ENCODE measurements at places on chromosomes 6 and 20.

DNA sequence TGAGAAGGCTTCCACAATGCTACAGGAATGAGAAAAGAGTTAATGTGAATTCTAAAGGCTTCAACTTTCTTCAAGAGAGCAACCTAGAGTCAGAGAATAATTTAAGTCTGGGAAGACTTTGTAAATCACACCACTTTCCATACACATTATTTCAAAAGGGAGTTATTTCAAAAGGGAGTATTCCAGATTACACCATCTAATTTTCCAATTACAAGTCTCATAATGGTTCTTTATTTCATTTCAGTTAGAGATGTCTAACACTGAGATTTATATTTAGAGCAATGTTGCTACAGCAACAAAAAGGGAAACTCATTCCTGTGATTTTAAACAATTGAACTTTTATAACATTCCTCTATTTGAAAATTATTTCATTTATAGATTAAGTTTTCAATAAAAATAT is 98.8 kb upstream of the DST start:
- peaks cover 28% of the 10 kb centered on the region for H3K4me1 ChIP-seq
- peak overlapping the region; percentile 35 for H3K4me3 ChIP-seq
- DNase-seq = no peak
- no peaks in the 10 kb centered on the region for H3K36me3 ChIP-seq

DNA sequence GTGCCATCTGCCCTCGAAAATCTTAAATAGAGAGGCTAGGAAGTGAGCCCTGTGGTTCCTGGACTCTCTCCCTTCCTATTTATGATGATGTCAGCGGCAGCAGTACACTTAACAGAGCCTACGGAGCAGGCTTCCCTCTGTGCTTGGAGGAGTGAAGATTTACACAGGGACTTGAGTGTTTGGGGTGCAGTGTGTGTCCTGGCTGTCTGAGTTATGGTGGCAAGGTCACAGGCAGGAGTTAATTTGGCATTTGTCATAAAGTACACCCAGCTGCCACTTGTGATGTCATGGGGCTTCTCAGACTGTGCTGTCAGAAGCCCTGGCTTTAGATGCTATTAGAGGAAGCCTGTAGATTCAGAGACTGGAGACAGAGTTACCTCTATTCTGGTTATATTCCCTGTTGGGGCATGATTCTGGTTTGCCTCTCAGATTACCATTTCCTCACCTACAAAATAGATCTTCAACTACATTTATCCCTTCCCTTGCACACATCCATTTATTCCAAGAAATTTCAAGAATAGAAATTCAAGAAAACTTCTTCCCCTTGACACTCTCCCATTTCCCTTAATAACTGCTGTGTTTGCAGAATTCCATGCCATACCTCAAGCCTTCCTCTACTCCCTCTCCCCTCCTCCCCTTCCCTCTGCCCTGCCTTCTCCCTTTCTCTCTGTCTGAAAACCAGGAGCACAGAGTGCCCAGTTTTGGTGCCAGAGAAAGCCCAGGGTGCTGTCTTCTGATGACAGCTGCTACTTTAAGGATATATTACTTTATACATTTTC is 72.1 kb downstream of the SLC24A3 start:
- H3K36me3 ChIP-seq = no peaks in the 10 kb centered on the region
- DNase-seq = no peak
- H3K27ac ChIP-seq = no peak overlapping the region
- no peaks in the 10 kb centered on the region for H3K4me1 ChIP-seq
- no peaks in the 10 kb centered on the region for H3K27me3 ChIP-seq
- no peak overlapping the region for H3K4me3 ChIP-seq

DNA sequence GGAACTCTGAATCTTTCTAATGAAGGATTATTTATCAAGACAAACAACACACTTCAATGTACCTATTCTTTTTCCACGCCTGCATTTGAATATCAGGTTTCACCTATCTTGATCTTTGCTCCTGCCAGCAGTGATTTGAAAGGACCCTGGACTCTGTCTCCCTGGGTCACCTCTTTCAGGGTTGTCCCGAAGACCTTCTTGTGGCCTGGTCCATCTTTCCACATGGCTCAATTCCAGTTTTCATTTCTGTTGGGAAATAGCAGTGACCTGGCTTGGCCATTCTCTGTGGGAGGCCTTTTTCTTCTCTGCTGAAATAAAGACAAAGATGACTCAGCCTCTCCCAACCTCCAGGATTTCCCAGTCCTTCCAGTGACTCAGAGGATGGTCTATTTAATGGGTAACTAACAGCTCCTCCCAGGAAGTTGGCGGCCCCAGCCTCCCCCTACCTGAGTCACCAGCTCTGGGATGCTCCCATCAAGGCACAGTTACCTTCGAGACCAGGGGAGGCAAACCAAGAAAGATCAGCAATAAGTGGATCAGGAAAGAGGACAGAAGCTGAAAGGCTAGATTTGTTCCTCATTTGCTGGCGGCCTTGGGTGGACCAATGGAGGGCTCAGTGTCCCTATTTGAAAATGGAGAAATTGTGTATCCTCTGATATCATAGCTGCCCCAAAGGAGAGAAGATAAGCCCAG is 120.2 kb upstream of the RNF24 start:
- H3K36me3 ChIP-seq = no peaks in the 10 kb centered on the region
- DNase-seq = no peak
- no peaks in the 10 kb centered on the region for H3K4me1 ChIP-seq
- no peak overlapping the region for H3K4me3 ChIP-seq
- H3K27ac ChIP-seq = no peak overlapping the region
- no peaks in the 10 kb centered on the region for H3K27me3 ChIP-seq

GRCh38 chr6:134502614-134503549 is 185.0 kb upstream of the SGK1 start:
- no peak overlapping the region for H3K4me3 ChIP-seq
- DNase-seq = peak; percentile 80
- no peaks in the 10 kb centered on the region for H3K36me3 ChIP-seq

DNA sequence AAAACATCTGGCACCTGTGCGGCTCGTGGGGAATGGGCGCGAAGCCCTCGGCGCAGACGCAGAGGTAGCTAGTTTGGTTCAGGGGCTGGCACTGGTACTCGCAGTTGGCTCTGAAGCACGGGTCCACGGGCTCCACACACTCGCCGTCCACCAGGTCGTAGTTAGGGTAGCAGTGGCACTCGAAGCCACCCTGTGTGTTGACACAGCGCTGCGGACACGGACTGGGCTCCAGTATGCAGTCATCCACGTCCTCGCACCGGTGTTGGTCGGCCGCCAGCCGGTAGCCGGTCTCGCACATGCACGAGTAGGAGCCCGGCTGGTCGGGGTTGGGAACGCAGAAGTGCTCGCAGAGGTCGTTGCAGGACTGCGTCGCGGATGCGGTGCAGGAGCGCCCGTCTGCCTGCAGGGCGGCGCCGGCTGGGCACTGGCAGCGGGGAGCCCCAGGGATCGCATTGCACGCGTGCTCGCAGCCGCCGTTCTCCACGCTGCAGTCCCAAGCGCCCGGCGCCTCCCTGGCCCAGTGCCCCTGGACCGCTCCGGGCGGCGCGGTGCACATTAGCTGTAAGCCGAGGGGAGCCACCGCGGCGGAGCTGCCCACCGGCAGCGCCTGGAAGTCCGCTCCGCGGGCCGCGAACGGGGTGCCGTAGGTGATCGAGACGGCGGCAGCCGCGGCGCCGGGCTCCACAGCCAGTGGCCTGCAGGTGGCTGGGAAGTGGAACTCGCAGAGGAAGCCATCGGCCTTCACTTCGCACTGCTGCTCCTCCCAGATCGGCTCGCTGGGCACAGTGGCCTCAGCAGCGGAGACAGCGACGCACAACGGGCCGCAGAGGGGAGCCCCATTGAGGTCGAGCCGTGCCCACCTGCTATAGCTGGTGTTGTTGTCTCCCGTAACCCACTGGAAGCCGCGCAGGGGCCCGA is 930 bp downstream of the THBD start:
- no peaks in the 10 kb centered on the region for H3K36me3 ChIP-seq
- peak overlapping the region; percentile 26 for H3K27ac ChIP-seq
- peak; percentile 74 for DNase-seq
- H3K4me3 ChIP-seq = peak overlapping the region; percentile 39
- H3K27me3 ChIP-seq = peaks cover 11% of the 10 kb centered on the region

Data from right lobe of liver (tissue), 6 donors.